ENCODE measurements at places on chromosomes 2 and 18.
A peak's percentile ranks its signal among the peaks of the same experiment; 100 is the strongest.

DNA sequence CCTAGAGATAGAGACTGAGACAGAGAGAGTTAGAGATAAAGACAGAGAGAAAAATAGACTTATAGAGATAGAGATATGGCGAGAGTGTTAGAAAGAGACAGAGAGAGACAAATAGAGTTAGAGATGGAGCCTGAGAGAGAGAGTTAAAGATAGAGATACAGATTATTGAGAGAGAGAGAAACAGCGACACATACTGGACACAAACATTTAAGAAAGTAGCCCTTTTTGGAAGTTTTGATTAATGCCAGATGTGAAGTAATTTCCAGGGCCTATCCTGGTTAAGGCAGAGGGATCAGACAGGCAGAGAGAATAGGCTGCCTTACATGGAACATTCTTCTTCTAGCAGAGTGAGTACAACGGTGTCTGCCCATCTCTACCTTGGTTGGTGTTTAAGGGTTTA lies 311.6 kb upstream of the CDH7 start:
- peak; percentile 60 for DNase-seq

- DNase-seq, result no peak
Observed at GRCh38 chr18:73060666-73061288, 193.0 kb upstream of the NETO1 start.

- no peak for DNase-seq
Observed at GRCh38 chr2:237199577-237199976, 113.9 kb downstream of the COPS8 start.

DNA sequence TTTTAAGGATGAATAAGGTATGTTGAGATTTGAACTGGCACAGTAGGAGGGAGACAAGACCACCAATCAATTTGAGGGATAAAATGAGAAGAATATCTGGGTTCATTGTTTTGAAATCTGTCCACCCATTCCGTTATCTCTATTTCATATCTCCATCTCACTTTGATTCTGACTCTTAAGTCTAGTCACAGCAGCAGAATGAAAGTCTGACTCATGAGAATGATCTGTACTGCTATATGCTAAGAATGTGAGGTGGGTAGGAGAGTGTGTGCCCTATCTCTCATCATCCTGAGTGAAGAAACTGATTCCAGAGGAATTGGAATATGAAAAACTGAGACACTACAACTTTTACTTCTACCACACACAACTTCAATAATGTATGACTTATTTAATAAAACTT lies 1994.5 kb upstream of the PIK3C3 start:
- no peak for DNase-seq

DNA sequence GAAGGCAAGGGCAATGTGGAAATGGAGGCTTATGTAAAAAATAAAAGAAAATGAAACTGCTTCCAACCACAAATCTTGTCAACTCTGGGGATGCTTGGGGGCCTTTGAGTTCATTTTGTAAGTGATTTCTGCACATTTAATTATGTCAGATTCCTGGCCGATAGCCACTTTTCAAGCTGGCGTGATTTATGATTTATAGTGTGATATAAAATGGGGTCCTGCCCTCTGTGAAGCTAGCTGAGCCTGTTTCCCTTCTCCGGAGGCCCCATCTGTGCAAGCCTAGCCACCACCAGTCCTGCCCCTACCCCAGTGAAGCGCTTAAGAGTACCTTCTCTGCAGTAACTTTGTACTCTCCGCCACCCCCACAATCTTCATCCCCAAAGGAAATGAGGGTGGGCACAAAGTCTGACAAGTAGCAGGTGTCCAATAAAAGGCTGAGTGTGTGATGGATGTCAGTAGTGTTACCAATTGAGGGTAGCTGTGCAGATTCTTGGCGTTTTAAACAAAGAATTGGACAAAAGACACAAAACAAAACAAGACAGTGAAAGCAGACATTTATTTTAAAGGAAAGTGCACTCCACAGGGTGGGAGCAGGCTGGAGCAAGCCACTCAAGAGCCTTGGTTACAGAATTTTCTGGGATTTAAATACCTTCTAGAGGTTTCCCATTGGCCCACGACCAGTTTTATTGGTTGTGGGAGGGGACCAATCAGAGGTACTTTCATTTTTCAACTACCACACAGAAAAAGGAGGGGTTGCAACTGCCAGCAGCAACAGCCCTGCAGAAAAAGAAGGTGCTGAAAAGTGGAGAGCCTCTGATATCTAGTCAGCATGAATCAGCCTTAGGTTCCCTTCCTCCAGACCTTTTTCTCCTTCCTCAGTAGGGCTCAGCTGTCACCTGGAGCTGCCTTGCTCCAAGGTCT lies 39.0 kb upstream of the SIX3 start:
- DNase-seq, result no peak

- peak; percentile 8 for DNase-seq
Observed at GRCh38 chr18:25109484-25109883, 242.5 kb downstream of the ZNF521 start.

DNA sequence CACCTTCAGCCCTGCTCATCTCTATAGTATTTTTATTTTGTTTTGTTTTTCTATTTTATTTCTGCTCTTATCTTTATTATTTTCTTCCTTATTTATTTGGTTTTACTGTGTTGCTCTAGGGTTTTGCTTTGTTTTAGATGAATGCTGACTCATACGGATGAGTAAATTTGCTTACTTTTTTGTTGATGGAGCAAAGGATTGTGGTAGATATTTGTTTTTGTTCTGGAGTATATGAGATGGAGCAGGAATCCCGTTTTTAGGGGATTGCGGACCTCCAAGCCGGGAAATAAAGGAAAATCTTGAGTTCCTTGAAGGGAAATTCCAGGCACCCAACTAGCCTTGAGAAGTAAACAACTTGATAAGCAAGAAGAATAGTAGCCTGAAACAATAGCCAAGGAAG lies 15.3 kb upstream of the COLEC12 start:
- no peak for DNase-seq

DNA sequence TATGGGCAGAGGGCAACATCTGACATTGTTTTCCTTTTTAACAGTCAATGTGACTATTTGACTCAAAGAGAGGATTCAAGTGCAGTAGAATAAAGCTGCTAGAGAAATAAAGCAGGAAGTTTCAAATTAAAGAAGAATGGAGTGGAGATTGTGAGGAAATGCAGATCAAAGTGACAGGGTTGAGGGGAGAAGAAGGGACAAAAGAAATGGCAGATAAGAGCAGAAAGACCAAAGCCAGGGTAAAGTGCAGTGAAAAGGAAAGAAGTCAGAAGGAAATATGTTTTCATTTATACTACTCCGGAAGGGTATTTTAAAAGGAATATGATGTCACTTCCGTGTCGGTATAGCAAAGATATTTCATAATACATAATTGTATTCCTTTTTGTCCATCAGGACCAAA lies 297.5 kb upstream of the CRIM1 start:
- DNase-seq, result no peak

DNA sequence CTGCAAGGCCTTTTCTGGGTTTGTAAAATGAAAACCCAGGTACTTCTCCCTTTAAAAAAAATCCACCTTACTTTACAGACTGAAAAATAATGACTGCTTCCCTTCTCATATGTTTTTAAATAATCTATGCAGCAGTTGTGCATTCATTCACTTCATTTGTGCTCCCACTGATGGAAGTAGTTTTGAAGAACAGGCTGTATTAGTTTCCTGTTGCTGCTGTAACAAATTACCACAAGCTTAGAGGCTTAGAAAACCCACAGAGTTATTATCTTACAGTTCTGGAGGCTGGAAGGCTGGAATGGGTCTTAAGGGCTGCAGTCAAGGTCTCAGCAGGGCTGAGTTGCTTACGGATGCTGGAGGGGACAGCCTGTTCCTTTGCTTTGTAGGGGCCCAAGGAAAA lies 335.0 kb downstream of the TGIF1 start:
- DNase-seq, result no peak

DNA sequence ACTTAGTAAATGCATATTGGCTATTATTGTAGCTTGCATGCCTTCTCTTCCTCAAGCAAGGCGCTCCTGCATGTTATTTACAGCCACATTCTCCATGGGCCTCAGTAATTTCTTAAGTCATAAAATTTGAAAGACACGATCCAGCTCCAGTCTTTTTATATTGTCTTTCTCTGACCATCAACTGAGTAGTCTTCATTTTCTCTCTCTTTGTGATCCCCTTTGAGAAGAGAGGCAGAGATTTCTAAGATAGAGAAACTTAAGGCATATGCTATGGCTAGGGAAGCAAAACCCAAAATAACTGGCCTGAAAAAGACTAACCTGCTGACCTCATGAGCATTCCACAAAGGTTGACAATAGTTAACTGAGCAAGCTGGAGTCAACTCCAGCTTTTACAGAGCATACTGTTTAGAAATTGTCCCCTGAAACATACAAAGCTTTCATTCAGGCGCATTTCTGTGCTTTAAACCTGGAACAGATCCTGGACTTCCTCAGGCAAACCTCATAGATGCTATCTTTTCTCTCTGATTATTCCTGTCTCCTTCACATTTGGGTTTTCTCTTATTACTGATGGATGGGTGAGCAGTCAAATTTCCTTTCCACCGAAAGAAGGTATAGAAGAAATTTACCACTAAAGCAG lies 4.6 kb downstream of the DPP4 start:
- no peak for DNase-seq

- no peak for DNase-seq
Observed at GRCh38 chr2:126879348-126880298, 19.1 kb upstream of the TEX51 start.

DNA sequence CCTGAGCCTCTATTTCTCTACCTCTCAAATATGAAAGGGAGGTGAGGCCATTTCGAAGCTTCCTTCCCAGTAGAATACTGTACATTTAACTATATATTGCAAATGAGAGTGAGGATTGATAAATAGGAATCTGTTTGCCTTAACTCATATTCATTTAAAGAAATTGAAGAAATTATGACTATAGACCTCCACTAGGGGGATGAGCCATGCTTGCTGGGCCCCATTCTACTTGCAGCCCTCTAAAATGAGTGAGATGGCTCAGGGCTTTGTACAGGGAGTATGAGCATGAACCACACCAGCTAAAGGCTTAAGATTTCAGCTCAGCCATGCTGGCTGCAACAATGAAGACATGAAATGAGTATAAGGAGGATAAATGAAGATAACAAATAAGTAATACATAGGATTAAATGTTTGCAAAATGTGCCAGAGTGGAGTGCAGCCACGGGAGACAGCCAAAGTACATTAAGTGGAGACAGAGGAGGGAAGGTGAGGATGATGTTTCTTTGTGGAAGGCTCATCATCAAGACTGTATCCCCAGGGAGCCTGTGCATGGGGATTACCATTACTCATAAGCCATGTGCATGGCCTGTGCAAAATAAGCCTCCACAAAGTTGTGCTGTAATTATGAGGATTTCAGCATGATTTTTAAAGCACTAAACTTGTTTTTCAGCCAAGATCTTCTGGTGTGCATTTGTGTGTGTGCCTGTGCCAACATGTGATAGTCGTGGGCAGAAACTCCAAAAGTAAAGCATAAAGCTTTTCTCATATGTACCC lies 300.8 kb downstream of the CNTNAP5 start:
- DNase-seq, result peak; percentile 14

DNA sequence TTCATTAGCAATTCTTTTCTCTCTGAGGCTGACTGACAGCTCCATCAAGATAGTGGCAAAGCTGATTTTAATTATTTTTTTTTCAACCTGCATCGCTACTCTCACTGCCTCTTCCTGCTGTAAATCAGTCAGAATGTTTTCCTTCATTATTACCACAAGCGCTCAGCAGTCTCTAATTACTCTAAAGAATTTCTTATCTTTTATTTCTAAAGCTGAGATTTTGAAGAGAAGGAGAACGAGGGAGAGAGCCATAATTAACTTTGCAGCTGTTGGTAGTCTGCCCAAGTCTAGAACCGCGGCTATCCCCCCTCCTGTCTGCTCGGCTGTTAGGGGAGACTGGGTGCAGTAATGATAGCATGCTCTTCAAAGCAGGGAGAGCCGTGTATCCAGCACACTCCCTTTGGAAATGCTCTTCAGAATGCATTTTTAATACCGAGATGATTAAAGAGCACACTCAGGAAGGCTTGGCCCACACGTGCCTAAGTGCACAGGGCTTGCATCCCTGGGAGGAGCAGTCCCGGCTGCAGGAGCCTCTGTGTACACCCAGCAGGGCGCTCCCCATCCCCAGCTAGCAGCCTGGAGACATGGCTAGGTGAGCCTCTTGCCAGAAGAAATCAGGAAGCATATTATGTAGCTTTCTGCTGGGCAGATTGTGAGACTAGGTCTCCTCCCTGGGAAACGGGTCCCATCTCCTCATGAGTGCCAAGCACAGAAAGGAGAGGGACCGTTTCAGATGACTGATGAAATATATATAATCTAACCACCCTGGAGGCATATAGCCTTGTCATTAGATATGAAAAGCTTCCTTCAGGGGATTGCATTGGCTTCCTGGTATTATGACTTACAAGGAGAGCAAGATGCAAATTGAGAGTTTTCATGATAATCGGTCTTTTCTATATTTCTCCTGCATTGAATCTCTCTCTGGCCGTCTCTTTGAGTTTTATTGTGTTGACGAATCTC lies 555.2 kb downstream of the CMPK2 start:
- no peak for DNase-seq

DNA sequence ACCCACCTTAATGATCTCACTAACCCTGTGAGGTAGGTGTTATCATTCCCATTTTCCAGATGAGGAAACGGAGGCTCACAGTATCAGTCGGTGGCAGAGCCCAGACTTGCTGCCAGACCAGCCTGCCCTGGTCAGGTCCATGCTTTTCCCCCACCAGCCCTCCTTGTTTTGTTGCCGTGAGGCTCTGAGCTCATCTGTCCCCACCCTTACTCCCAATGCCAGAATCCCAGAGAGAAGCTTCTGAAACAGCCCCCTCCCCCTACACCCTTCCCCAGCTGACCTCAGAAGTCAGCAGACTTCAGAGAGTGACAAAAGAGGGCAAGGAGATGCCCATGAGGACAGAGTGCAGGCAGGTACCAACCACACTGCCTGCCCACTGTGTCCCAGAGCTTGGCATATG lies 20.8 kb upstream of the TNS1 start:
- no peak for DNase-seq

- DNase-seq, result no peak
Observed at GRCh38 chr2:32277363-32277673, 386 bp upstream of the YIPF4 start.

- no peak for DNase-seq
Observed at GRCh38 chr2:191638079-191638801, 39.7 kb upstream of the NABP1 start.

- no peak for DNase-seq
Observed at GRCh38 chr2:205996161-205996560, 89.8 kb downstream of the INO80D start.

GRCh38 chr18:58682429-58683069 lies 11.3 kb downstream of the MALT1 start:
- no peak for DNase-seq

DNA sequence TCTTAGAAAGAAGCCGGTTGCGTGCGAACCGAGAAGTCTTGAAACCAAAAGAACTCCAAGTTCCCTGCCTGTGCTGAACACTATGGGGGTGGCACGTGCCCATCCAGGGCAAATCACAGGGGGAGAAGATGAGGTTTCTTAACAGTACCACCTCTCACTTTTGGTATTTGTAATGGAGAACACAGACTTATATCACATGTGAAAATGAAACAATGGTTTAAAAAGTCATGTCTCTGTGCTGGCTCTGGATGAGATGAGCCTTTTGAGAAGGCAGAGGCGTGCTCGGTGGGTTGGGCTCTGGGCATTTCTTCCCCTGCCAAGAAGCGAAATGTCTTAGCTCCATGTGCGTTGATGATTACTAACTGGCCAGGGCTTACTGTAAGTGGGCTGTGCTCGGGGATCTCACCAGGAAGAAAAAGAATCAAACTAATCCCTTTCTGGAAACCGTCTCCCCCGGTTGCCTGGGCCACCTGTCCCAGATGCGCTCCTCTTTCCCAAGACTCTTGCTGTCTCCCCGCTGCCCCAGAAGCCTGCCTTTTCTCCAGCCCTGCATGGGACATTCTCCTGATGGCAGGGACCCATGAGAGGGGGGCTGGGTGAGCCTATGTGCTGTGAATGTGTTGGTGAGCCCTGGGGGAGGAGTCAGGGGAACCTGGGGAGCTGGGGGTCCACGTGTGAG lies 252.9 kb downstream of the PRKCE start:
- peak; percentile 72 for DNase-seq

- no peak for DNase-seq
Observed at GRCh38 chr2:36562973-36563532, 34.9 kb downstream of the FEZ2 start.
